ENCODE measurements at places on chromosomes 7 and 10.

- ATAC-seq, result no peak
These were observed 52.1 kb downstream of the ADRB1 start for GRCh38 chr10:114095559-114096337.

DNA sequence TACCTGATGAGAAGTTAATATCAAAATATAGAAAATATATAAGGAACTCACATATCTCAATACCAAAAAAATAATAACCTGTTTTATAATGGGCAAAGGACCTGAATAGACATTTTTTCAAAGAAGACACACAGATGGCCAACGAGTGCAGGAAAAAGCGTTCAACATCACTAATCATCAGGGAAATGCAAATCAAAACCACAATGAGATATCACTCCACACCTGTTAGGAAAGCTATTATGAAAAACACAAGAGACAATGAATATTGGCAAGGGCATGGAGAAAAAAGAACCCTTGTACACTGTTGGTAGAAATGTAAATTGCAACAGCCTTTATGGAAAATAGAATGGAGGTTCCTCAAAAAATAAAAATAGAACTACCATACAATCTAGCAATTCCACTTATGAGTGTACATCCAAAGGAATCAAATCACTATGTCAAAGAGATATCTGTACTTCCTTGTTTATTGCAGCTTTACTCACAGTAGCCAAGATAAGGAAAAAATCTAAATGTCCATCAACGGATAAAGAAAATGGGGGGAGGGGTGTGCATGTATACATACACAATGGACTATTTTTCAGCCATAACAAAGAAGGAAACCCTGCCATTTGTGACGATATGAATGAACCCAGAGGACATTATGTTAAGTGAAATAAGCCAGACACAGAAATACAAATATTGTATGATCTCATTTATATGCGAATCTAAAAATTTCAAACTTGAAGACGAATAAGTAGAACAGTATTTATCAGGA is 3.6 kb upstream of the ALOX5 start:
- no peak for ATAC-seq

GRCh38 chr10:84523526-84523925 is 195.1 kb downstream of the CCSER2 start:
- ATAC-seq, result peak; percentile 58

GRCh38 chr10:77644557-77645243 is 7.1 kb upstream of the KCNMA1 start:
- ATAC-seq, result no peak

GRCh38 chr7:135704074-135704473 is 23.9 kb downstream of the SLC13A4 start:
- peak; percentile 62 for ATAC-seq

- no peak for ATAC-seq
These were observed 690.4 kb upstream of the IGFBP3 start for GRCh38 chr7:46611508-46611907.

- no peak for ATAC-seq
These were observed 71.5 kb upstream of the ADO start for GRCh38 chr10:62732841-62733653.

GRCh38 chr7:85516675-85517074 is 329.8 kb upstream of the SEMA3D start:
- ATAC-seq, result no peak

- no peak for ATAC-seq
These were observed 10.3 kb downstream of the SLC13A4 start for GRCh38 chr7:135717693-135718092.

- no peak for ATAC-seq
These were observed 165.0 kb upstream of the ASAH2 start for GRCh38 chr10:50416181-50416824.

- no peak for ATAC-seq
These were observed 354.8 kb upstream of the SEMA3A start for GRCh38 chr7:84549409-84549808.

DNA sequence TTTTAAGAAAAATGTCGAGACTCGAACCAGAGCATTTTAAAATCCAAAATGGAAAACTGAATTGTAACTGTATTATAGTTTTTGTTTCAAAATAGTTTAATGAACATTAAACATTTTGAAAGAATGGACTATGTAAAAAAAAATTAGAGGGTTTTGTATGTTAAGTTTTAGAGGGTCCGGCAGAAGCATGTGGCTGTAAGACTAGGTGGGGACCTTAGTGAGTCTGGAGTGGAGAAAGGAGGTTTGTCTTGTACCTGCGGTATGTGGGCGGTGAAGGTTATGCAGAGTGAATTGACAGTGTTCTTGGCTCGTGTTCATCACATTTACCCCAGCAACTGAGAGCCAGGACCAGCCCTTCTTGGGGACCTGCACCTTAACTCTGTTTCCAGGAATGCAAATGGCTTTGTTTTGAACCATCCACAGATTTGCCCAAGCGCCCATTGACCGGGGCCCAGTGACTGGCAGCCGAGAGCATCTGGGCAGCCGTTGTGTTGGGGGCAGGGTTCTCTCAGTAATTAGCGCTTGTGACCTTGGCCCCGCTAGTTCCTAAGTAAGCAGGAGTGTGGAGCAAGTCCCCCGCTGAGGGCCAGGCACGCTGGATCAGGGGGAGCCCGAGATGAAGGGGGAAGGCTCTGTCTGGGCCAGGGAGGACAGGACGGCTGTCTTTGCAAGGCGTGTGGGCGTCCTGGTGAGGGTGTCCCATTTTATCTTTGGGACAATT is 1.4 kb upstream of the KLF6 start:
- ATAC-seq, result no peak

DNA sequence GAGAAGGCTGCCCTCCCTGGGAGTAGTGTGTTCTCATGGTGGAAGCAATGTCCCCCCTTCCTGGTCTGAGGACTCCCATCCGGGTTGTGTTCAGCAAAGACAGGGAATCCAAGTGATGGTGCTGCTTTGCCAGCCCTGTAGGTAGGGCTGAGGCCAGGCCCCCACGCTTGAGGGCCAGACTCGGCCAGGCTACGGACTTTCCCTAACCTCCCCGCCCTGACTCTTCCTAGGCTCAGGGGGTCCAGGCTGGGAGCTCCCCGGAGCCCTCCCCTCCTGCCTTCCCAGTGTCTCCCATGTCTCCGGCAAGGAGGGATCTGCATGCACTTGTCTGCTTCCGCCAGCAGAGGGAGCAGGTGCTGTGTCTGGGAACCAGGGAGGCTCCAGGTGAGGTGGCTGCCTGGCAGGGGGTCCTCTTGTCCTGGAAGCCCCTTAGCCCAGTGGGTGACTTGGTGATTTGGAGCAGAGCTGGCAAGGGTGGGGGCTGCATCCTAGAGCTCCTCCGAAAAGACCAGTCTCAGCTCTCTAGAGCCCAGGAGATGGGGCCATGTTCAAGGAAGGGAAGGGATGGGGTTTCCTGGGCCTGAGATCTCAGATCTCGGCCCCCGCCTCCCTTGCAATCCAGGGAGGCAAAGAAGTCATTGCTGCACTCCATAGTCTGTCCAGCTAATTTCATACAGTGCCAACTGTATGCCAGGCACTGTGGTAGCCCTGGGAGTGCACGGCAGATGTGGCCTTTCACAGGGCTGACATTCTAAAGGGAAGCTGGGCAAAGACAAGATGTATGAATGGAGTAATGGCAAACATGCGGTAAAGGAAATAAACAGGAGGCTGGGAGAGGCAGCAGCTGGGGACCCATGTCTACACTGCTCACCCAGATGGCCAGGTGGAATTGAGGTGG is 20.3 kb upstream of the SFRP5 start:
- peak; percentile 90 for ATAC-seq

GRCh38 chr7:81857385-81857784 is 87.5 kb upstream of the HGF start:
- no peak for ATAC-seq

GRCh38 chr10:121607310-121608055 is 9.2 kb upstream of the FGFR2 start:
- ATAC-seq, result no peak

- no peak for ATAC-seq
These were observed 16.4 kb downstream of the IRF5 start for GRCh38 chr7:128954150-128954549.

GRCh38 chr10:13117841-13118783 is 18.1 kb downstream of the OPTN start:
- no peak for ATAC-seq

- ATAC-seq, result no peak
These were observed 42.2 kb downstream of the ZWINT start for GRCh38 chr10:56318816-56319215.

DNA sequence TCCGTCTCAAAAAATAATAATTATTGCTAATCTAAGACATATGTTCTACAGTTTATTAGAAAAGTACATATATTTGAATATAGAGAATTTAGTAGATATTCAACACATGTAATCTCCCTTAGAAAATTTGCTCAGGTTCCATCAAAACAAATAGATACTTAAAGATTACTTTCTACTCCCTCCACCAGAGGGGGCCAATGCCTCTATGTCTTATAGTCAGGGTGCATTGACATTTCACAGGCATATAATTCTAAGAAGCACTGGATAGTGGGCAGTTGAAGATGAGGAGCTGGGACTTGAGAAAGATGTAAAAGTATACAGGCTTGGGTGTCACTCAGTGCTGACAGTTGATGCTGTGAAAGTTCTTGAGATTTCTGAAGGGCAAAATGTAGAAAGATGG is 301.6 kb upstream of the HPS1 start:
- no peak for ATAC-seq

- no peak for ATAC-seq
These were observed 90.8 kb downstream of the KIF20B start for GRCh38 chr10:89792187-89792586.

DNA sequence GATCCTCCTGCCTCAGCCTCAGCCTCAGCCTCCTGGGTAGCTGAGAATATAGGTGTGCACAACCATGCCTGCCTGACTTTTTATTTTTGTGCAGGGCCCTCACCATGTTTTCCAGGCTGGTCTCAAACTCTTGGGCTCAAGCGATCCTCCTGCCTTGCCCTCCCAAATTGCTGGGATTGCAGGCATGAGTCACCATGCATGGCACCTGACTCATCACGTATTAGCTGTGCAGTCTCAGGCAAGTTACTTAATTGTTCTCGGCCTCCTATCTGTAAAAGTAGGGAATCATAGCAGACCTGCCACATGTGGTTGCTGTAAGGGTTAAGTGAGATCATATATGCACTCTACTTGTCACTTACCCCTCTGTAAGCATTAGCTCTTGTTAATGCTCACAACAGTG is 117.2 kb downstream of the ANLN start:
- peak; percentile 71 for ATAC-seq

DNA sequence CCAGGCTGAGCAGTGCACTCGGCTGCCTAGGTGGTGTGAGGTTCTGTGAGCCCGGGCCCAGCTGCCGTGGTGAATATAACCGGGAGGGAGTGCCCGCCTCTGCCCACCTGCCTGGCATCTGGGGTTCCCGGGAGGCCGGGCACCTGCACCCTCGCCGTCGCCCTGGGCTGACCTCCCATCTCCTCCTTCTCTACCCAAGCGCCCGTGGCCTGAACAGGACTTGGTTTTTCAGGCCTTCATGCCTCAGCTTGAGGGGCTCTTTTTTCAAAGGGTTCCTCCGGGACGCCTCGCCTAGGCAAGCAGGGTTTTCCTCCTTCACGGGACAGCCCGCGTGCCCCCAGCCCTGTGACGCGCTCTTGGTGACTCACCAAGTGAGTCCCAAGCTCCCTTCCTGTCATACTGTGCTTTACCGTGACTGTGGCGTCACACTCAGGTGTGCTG is 9.9 kb downstream of the INPP5A start:
- no peak for ATAC-seq

- no peak for ATAC-seq
These were observed 26.1 kb downstream of the ABCB1 start for GRCh38 chr7:87574630-87575029.

DNA sequence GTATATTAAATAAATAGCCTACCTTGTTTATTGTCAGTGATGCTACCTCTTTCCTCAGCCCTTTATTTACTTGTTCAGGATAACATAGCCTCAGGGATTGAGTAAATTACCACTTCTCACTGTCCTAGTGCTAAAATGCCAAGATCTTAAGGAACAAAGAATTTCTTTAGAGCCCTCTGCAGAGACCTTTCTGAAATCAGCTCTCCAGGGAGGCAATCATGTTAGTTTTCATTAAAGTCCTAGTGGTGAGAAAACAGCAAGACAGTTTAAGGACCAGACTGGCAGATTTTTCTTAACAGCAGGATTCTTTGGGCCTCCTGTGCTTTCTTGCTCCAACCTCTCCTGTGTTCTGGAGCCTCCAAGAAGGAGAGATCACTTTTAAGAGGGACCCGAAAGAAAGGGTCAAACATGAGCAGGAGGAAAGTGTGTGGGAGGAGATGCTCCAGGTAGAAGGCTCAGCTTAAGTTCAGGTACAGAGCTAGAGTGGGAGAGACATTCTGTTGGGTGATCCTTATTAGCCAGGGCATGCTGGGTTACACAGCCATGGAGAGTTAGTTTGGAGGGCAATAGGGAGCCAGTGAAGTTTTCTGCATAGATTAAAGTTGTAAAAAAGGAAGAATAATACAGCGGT is 1.2 kb upstream of the PLCE1 start:
- ATAC-seq, result peak; percentile 42

DNA sequence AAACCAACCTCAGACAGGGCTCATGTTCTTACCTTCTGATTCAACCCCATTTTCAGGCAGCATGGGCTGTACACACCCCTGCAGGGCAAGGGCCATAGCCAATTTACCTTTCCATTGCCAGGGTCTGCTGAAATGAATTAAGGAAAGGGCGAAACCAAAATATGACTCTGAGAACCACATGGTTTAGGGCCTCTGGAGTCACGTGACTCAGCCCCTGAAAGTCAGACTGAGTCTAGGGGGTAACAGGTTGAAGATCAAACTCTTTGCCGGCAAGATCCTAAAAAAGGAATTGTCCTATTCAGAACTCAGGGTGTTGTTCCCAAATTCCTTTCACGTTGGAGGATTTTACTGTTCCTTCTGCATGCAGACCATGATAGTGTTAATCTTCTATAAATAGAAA is 118.9 kb downstream of the RAB11FIP2 start:
- no peak for ATAC-seq

- ATAC-seq, result peak; percentile 53
These were observed 28.2 kb downstream of the ASNS start for GRCh38 chr7:97844036-97844435.

All from SK-N-SH treated with all-trans-retinoic acid at 6 μM for 48 hours (cell line).